ENCODE measurements at places on chromosomes 12 and 14. TPM values are rescaled to one million over a fixed set of nuclear protein-coding genes. Genes with fewer than 3 reads are reported as not detected.

GRCh38 chr14:100747736-100748135 lies 21.0 kb downstream of the DLK1 start:
- no peak for DNase-seq

SSPN gene
- 11.6 TPM for total RNA-seq

DNA sequence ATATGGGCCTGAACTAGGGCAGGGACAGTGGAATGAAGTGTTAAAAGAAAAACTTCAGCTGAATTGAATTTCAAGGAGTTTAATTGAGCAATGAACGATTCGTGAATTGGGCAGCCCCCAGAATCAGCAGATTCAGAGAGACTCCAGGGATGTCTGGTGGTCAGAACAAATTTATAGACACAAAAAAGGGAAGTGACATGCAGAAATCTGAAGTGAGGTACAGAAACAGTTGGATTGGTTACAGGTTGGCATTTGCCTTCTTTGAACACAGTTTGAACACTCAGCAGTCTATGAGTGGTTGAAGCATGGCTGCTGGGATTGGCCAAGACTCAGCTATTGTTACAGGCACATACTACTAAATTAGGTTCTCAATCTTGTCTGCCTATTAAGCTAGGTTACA lies 9.7 kb upstream of the TBPL2 start:
- no peak for DNase-seq

ACVRL1 gene
- 18.0 TPM for total RNA-seq

AQP2 gene
- total RNA-seq = not detected

DNA sequence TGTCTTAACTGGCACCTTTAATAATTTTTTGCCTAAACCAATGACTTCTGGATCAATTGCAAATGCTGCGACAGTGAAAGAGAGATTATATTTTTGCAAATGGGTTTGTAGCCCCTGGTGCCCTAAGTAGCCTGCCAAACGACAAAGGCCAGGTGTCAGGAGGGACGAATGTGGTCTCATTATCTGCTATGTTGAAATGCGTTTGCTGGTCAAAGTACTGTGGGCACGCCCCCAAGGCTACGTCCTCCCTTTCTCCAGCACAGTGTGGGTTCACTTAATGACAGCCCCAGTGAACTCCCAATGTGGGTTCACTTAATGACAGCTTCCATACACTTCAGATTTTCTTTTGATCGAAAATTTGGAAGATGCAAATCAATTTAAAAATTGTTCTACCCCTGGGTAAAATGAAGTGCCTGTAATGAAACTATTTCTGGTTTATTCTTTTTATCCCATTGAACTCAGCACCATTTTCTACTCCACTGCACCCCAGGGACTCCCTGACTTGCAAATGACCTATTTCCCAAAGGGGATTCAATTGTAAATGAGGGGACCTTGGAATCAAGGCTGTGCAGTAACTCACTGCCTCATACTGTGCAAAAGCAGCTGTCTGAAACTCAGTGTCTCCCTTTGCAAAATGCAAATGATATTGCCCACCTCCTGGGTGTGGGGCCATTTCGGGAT lies 1.4 kb downstream of the SERPINA11 start:
- DNase-seq = no peak

DNA sequence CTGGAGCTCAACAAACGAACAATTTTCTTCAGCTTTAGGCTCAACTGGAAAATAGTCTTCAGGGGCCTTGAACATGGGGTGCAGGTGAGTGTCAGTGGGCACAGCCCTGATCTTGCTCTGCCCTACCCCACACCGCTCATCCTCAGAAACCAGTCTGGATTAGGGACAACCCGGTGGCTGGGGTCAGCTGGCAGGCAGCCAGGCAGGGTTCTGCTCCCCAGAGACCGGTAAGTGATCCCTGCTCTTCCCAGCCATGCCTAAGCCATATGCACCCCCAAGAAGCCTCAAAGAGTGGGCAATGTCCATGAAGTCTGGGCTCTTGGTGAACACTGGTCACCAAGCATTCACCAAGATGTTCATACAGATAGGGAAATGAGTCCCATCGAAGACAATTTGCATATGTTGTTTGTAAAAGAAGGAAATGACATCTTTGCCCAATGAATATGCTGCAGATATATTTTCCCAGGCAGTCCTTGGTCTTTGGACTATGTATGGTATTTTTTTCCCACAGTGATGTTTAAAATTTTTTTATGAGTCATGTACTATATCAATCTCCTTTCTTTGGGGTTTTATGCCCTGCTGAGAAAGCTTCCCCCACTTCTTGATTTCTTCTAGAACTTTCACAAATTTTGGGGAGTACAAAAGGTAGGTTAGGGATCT lies 63.9 kb upstream of the VASH1 start:
- DNase-seq = no peak

DNA sequence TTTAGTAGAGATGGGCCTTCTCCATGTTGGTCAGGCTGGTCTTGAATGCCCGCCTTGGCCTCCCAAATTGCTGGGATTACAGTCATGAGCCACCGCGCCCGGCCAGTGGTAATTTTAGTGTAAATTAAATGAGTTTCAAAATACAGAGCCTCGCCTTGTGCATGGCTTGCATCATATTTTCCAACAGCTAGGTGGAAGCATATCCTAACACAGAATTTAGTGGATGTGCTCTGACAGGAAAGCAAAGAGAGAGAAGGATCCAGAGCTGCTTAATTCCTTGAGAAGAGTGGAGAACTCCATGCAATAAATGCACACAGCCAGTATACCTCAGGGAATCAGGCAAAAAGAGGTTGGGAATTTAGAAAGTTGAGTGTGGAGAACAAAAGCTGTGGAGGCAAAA lies 2.5 kb downstream of the OR6C2 start:
- DNase-seq = no peak

- no peak for DNase-seq
Observed at GRCh38 chr12:119011231-119011630, 29.9 kb downstream of the SRRM4 start.

DNA sequence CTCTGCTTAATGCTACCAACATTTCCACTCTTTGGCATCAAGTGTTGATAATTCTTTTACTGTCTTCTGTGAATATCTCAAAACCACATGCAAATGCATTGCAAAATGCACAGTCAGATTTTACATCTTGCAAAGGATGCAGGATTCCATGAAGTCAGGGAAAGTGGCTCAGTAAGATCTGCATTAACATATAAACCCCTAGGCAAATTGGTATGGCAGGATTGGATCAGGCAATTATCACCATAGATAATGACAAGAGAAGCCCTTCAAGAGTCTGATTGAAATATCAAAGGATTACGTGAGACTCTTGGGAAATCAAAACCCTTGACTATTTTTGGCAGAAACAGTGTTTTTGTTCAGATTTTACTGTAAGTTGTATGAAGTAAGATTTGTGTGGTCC lies 71.0 kb downstream of the TMTC2 start:
- no peak for DNase-seq

- DNase-seq = no peak
Observed at GRCh38 chr12:102342281-102343006, 137.9 kb downstream of the IGF1 start.

KCNC2 gene
- total RNA-seq = 0.43 TPM

DNA sequence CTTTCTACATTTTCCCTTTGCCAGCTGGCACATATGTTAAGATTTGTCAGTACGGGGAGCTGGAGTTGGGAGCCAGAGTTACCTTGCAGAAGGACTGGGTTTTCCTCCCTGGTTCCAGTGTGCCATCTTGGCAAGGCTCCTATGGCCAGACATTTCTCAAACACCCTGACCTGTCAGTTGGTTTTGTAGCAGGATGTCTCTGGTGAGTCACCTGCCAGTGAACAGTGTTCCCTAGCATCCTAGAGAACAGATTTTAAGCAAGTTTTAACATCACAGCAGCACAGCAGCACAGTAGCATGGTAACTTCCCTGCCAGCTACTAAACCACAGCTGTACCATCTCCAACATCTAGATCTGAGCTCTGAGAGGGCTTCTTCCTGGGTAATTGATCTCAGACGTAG lies 26.2 kb upstream of the KTN1 start:
- no peak for DNase-seq

- no peak for DNase-seq
Observed at GRCh38 chr14:101118746-101119591, 215.4 kb upstream of the RTL1 start.
